EL (cell line): ENCODE measurements at places on chromosomes 7 and 10.

DNA sequence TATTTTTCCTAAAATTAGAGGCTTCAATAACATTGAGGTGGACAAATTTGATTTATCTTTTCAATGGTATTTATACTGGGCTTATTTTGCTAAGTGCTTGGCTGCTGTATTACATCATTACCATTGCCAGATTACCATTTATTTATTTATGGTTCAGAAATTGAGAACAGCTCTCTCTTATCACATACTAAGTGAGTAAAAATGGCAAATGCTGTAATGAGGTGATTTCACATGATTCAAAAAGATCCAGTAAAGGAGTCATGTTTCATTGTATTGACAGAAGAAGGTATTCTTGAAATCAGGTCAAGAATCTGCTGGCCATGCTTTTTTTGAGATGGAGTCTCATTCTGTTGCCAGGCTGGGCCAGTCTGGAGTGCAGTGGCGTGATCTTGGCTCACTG is 322.6 kb downstream of the KIF20B start:
- DNase-seq = no peak

DNA sequence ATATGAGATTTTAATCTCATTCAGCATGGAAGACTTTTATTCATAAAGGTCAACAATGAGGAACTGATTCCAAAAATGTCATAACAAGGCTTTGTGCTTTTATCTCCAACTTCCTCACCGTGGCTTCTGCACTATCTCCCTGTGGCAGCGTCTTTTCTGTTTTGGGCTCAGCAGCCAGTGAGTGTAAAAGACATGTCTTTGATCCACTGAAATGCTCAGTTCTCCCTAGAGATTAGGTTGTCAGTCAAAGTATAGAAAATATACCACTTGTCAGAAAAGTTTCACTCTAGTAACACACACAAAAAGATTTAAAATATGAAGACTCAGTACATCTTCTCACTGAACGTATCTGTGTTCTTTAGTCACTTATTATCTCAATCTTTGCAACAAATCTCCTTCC is 901.8 kb upstream of the ZWINT start:
- DNase-seq = no peak

DNA sequence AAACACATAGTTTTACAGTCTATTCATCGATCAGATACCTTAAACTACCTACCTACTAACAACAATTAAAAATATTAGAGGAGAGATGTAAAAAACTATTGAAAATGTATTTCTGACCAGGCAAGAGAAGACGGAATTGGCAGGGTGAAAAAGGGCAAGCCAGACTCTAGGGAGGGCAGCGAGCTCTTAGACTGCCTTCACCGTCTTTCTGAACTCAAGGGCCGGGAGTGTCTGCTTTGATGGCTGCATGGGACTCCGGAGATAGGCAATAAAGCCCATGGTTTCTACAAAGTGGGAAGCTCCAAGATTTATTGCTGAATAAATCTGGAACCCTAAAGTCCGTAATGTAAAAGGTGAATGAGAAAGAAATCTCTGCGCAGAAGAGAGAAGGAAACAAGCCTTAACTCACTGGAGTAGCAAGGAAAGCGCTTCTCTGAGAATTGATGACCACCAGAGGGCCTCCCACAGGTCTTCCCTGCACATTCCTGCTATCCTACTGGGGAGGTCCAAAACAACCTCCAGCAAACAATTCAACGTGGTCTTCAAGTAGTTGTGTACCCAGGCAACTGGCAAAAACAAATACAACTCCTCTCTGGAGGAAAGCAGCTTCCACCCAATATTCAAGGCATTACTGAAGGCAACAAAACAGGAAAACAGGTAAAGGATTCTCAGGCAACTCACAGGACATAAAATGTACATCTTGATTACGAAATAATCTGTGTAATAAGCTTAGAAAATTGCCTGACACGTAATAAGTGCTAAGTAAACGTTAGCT is 181.3 kb downstream of the SDK1 start:
- no peak for DNase-seq

DNA sequence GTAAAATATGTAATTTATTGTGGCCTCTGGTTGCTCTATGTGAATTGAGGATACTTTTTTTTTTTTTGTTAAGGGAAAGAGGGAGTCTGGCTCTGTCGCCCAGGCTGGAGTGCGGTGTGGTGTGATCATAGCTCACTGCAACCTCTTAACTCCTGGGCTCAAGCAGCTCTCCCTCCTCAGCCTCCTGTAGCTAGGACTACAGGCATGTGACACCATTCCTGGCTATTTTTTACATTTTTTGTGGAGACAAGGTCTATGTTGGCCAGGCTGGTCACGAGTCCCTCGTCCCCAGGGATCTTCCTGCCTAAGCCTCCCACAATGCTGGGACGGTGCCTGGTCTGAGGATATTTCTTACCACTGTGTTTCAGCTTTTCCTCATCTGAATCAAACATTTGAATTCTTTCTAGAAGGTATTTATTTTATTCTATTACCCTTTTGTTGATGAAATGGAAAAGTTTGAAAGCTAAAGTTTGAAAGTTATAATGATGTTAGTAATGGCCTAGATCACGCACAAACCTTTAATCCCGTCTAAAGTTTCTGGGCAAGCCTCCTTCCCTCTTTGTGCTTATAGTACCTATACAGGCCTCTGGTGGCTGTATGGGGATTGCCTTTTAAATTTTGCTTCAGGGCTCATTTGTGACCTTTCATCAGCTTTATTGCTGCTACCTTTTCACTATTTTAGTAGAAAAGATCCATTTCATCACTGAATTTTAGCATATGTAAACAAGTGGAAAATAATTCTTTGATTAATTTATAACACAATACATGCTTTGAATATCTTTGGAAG is 2.0 kb downstream of the IFRD1 start:
- peak; percentile 38 for DNase-seq

DNA sequence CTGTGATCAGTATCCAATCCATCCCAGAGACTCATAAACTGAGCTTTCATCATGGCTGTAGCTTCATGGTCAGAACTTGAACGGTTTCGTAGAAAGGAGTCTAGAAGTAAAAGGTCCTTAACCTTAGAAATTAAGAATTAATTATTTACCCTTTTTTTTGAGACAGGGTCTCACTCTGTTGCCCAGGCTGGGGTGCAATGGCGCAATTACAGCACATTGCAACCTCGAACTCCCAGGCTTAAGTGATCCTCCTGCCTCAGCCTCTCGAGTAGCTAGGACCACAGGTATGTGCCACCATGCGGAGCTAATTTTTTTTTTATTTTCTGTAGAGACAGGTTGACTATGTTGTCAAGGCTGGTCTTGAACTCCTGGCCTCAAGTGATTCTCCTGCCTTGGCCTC is 41.7 kb downstream of the ATAD1 start:
- DNase-seq = no peak

DNA sequence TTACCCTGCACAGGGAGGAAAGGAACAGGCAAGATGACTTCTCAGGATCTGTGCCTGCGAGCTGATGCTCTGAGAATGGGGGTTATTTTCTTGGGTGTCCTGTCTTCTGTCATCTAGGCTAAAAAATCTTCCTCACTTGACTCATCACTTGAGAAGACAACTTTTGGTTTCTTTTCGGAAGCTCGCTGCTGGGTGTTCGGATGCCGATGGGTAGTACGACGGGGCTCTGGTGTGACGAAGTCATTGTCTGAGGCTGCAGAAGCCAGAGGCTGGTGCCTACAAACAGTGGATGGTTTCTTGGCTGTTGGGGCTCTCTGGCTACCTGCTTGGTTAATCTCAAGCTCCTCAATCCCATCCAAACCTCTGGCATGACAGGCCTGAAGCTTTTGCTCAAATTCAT is 92.2 kb downstream of the NPSR1 start:
- no peak for DNase-seq

GRCh38 chr7:107816011-107816566 is 13.1 kb upstream of the SLC26A3 start:
- no peak for DNase-seq

DNA sequence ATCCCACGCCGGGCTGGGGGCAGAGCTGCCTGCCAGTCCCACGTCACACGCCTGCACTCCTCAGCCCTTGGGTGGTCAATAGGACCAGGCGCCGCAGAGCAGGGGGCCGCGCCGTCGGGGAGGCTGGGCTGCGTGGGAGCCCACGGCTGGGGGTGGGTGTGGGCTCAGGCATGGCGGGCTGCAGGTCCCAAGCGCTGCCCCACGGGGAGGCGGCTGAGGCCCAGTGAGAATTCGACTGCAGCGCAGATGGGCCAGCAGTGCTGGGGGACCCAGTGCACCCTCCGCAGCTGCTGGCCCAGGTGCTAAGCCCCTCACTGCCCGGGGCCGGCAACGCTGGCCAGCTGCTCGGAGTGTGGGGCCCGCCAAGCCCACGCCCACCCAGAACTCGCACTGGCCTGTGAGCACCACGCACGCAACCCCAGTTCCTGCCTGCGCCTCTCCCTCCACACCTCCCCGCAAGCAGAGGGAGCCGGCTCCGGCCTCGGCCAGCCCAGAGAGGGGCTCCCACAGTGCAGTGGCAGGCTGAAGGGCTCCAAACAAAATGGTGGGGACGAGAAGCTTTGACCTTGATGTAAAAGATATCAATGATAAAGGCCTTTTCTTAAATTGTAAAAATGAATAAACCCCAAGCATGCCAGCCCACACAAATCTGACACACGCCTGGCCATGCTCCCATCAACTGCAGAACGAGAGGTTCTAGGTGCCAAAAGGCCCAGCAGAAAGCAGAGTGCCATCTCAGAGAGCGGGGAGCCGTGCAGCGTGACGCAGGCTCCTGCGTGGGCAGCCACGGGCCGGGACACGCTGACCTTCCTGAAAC is 255.5 kb downstream of the MAD1L1 start:
- no peak for DNase-seq

- no peak for DNase-seq
Measured at GRCh38 chr7:74514131-74514591, 60.5 kb downstream of the GTF2IRD1 start.

DNA sequence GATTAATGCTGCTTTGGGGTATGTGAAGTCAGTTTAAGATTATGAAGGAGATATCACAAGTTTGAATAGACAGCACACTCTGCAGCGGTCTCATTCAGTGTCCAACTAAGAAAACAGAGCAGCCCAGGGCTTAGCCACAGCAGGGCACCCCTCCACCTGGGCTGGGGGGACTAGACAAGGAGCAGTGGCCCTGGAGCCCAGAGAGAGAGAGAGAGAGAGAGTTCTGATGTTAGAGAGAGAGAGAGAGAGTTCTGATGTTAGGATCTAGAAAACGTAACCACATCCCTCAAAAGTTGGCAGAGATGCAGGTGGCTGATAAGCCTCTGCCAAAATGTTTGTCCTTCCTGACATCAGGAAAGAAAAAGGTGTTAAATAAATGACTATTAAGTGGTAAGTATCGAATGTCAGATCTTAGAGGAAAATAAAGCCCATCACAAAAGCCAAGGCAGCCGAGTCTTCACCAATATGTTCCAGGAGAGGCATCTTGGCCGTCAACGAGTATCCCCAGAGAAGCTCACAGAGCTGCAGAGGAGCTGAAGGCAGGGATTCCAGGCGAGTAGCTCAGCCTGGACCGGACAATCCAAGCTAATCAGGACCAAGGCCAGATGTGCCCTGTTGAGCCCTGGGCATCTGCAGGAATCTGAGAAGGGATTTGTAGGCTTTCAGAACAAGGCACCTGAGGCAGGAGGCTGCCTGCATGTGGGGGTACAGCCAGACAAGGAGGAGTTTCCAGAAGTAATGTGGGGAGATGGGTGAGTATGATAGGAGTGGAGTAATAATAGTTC is 150.1 kb upstream of the TCF7L2 start:
- DNase-seq = no peak

DNA sequence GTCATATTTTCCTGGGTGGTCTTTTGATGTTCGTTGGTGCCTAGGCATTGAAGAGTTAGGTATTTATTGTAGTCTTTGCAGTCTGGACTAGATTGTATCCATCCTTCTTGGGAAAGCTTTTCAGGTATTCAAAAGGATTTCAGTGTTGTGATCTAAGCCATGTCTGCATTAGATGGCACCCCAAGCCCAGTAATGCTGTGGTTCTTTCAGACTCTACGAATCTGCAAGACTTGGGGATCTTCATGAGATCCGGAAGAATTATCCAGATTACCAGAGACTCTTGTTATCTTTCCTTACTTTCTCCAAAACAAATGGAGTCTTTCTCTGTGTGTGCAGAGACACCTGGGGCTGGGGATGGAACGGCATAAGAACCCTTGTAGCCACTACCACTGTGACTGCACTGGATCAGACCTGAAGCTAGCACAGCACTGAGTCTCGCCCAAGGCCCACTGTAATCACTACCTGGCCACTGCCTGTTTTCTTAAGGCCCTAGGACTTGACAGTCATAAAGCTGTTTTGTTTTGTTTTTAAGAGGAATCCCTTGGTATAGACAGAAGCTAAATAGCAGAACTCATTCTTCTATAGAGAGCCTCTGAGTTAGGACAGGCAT is 75.5 kb downstream of the MARCHF5 start:
- DNase-seq = no peak

GRCh38 chr10:17075533-17076359 is 53.9 kb downstream of the CUBN start:
- peak; percentile 92 for DNase-seq

DNA sequence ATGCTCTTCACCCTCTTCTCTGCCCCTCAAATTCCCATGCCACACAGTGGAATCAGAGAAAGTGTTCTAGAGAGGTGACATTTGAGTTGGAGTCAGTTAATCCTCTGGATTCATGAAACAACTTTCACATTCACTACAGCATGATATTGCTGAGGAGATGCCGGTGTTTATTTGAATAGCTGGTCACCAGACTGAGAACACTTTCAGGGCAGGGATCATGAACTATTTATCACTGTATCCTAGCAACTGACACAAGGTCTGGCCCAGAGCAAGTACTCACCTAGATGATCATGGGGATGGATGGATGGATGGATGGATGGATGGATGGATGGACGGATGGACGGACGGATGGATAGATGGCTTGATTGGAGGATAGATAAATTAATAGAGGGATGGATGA is 116.7 kb upstream of the ZMIZ1 start:
- no peak for DNase-seq
